ENCODE measurements at places on chromosomes 2 and 18. TPM values are rescaled to one million over a fixed set of nuclear protein-coding genes. Genes with fewer than 3 reads are reported as not detected.
A peak's percentile ranks its signal among the peaks of the same experiment; 100 is the strongest.

- H3K4me3 ChIP-seq: peak overlapping the region; percentile 47
- no peak for DNase-seq
- peaks cover 83% of the 10 kb centered on the region for H3K27me3 ChIP-seq
- no peak overlapping the region for H3K27ac ChIP-seq
Observed at GRCh38 chr2:219523031-219523671, 8.9 kb downstream of the ASIC4 start.

Gene DOK6
- not detected for total RNA-seq

Gene RND3
- not detected for total RNA-seq

DNA sequence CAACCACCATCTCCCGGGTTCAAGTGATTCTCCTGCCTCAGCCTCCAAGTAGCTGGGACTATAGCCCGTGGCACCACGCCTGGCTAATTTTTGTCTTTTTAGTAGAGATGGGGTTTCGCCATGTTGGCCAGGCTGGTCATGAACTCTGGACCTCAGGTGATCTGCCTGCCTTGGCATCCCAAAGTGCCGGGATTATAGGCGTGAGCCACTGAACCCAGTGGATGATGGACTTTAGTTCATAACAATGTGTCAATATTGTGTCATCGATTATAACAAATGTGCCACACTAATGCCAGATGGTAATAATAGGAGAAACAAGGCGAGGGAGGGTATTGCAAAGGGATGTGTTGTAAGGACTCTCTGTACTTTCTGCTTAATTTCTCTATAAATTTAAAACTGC lies 216.6 kb downstream of the ZBTB7C start:
- H3K27me3 ChIP-seq: peaks cover 19% of the 10 kb centered on the region
- H3K27ac ChIP-seq: no peak overlapping the region
- DNase-seq: no peak
- H3K36me3 ChIP-seq: no peaks in the 10 kb centered on the region
- no peak overlapping the region for H3K4me3 ChIP-seq
- no peaks in the 10 kb centered on the region for H3K4me1 ChIP-seq

DNA sequence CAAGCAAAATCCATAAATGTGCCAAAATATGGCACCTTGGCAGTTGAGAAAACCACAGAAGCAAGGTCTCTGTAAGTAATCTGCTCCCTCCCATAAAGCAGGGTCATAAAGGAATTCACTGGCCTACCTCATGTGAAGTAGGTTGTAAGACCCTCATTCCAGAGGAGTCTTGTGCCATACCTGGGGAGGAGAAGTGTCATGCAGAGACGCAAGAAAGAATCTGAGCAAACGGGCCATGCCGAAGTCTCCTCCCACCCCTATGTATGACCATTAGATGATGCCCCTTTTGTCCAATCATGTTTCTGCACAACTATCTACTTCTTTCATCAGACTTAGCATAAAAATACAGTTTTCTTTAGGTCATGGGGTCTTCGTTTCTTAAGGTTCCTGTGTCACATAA lies 14.6 kb downstream of the NMUR1 start:
- H3K4me3 ChIP-seq: no peak overlapping the region
- DNase-seq: no peak
- H3K27me3 ChIP-seq: peaks cover 5% of the 10 kb centered on the region
- no peaks in the 10 kb centered on the region for H3K36me3 ChIP-seq
- H3K4me1 ChIP-seq: peaks cover 16% of the 10 kb centered on the region

DNA sequence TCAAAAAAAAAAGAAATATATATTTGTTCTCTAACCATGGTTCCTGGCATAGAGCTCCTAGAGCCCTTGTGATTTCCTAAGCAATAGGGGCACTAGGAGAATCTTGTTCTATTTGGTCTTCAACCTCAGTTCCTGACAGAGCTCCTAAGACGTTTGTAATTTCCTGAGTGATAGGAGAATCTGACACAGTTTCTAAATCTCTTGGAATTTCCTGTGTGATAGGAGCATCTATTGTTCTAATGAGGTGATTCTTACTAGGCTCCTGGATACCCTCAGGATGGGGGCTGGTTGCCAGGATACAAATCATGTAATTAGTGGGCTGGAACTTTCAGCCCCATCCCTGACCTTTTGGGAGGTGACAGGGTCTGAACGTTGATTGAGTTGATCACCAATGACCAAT lies 245.8 kb downstream of the ZEB2 start:
- H3K4me1 ChIP-seq: peaks cover 22% of the 10 kb centered on the region
- peaks cover 3% of the 10 kb centered on the region for H3K36me3 ChIP-seq
- H3K27ac ChIP-seq: no peak overlapping the region

GRCh38 chr2:26685341-26685740 lies 7.2 kb upstream of the KCNK3 start:
- no peak overlapping the region for H3K4me3 ChIP-seq
- peaks cover 45% of the 10 kb centered on the region for H3K27me3 ChIP-seq
- no peak for DNase-seq
- no peaks in the 10 kb centered on the region for H3K36me3 ChIP-seq

- no peaks in the 10 kb centered on the region for H3K4me1 ChIP-seq
- no peak overlapping the region for H3K27ac ChIP-seq
- no peak overlapping the region for H3K4me3 ChIP-seq
- no peaks in the 10 kb centered on the region for H3K36me3 ChIP-seq
Observed at GRCh38 chr18:6031002-6031401, 135.7 kb upstream of the TMEM200C start.

GRCh38 chr2:58601017-58601416 lies 359.9 kb upstream of the FANCL start:
- H3K4me3 ChIP-seq: no peak overlapping the region
- H3K36me3 ChIP-seq: no peaks in the 10 kb centered on the region
- no peak for DNase-seq
- no peaks in the 10 kb centered on the region for H3K4me1 ChIP-seq
- H3K27me3 ChIP-seq: no peaks in the 10 kb centered on the region

Gene C2orf15
- total RNA-seq: 1.7 TPM

Gene ALK
- total RNA-seq: not detected

DNA sequence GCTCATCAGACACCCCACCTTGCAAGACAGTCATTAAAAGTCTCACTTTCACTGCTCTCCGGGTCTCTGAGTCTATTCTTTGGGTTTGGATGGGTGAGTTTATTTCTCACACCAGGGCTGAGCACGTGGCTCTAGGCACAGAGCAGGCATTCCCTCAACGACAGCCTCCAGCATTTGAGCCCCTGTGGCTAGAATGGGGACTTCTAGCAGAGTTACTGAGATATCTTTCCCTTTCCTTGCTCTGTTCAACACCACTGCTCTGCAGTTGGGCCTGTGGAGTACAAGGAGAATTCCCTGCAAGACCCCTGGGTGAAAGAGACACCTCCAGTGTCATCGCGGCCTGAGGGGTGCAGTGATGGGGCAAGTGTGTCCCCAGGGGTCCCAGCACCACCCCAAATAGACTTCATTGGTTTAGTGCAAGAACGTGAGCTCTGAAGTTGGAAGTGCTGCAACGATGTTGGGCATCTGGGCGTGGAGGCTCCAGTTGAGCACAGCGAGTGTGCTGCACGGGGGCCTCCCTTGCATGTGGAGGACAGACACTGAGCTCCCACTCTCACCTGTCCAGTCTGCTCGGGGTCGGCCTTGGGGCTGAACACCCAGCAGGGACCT lies 184.1 kb upstream of the HS6ST1 start:
- H3K36me3 ChIP-seq: no peaks in the 10 kb centered on the region
- no peak overlapping the region for H3K27ac ChIP-seq

GRCh38 chr2:42359965-42360483 lies 993 bp downstream of the COX7A2L start:
- peak overlapping the region; percentile 91 for H3K27ac ChIP-seq
- H3K27me3 ChIP-seq: no peaks in the 10 kb centered on the region
- H3K4me3 ChIP-seq: peak overlapping the region; percentile 94

GRCh38 chr2:212136216-212136795 lies 402.3 kb downstream of the ERBB4 start:
- no peaks in the 10 kb centered on the region for H3K4me1 ChIP-seq
- H3K36me3 ChIP-seq: no peaks in the 10 kb centered on the region
- H3K4me3 ChIP-seq: no peak overlapping the region
- no peaks in the 10 kb centered on the region for H3K27me3 ChIP-seq

Gene NEB
- total RNA-seq: 1.1 TPM

GRCh38 chr18:48388478-48388877 lies 20.7 kb downstream of the ZBTB7C start:
- H3K4me1 ChIP-seq: no peaks in the 10 kb centered on the region
- no peak overlapping the region for H3K27ac ChIP-seq
- DNase-seq: no peak
- H3K27me3 ChIP-seq: peaks cover 41% of the 10 kb centered on the region

Gene APCDD1
- not detected for total RNA-seq

Gene DAW1
- not detected for total RNA-seq

Gene VIL1
- not detected for total RNA-seq

Gene KCNG3
- 0.16 TPM for total RNA-seq

Gene OSR1
- total RNA-seq: not detected
